T-helper 9 cell (primary cell): ENCODE measurements at places on chromosomes 7 and 10.

- no peak for DNase-seq
Observed at GRCh38 chr7:155351120-155351870, 53.6 kb downstream of the INSIG1 start.

DNA sequence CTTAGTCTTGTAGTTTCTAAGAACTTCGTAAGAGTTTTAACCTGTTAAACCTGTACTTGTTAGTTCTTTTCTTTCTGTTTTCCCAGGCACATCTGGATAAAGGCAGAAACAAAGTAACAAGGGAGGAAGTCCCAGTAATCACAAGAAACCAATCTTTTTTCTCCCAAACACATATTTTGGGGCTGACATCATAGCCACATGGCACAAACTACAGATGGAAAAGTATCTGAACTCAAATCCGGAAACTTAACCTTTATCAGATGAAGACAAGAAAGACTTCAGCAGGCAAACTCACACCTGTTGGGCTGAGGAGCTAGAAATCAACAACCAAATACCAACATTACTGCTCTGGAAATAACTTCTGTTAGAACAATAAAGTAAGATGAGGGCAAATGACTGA is 67.1 kb downstream of the CUBN start:
- DNase-seq: no peak

DNA sequence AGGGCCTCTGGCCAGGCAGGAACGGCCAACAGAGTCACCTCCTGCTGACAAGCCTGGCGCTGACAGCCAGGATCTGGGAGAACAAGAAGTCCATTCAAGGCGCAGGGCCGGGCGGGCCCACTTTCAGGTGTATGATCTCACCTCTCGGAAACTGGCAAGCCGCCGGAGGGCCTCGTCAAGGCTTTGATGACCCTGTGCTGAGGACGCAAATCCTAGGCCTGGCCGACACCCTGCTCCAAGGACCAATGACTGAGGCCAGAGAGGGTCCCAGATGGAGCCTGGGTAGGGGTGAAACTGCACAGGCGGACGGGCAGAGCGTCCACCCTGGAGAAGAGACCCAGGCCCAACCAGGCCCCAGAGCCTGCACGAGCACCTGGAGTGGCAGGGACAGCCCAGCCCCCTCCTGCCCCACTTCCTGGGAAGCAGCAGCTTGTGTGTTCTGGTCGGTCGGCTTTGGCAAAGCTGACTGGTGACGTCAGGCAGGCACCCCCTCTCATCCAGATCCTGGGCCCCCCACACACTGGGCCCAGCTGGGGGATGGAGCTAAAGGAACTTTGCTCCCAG is 30.6 kb downstream of the MYL10 start:
- DNase-seq: no peak

GRCh38 chr10:36669615-36670352 is 455.6 kb upstream of the ANKRD30A start:
- DNase-seq: no peak

- DNase-seq: no peak
Observed at GRCh38 chr7:95501261-95501832, 15.6 kb downstream of the ASB4 start.

DNA sequence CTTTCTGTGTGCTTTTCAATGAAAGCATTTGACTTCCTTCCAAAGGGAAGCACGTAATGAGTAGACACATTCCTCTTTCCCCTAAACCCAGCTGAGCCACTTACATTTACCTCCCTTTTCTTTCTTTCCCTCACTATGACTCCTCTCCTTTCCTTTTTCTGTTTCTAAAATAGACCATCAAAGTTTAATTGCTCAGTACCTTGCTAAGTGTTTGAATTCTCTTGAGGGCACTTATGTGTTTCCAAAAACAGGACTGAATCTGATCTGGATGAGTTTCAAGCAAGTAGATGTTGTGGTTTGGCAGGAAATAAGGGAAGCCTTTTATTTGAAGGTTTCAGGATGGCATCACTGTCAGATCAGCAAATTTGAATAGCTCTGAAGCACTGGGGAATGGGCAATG is 396.2 kb downstream of the REEP3 start:
- DNase-seq: no peak

- DNase-seq: no peak
Observed at GRCh38 chr7:50422858-50423257, 27.3 kb downstream of the FIGNL1 start.

- no peak for DNase-seq
Observed at GRCh38 chr7:124497176-124497575, 268.4 kb downstream of the GPR37 start.

GRCh38 chr10:33189363-33189762 is 145.1 kb downstream of the NRP1 start:
- DNase-seq: no peak

DNA sequence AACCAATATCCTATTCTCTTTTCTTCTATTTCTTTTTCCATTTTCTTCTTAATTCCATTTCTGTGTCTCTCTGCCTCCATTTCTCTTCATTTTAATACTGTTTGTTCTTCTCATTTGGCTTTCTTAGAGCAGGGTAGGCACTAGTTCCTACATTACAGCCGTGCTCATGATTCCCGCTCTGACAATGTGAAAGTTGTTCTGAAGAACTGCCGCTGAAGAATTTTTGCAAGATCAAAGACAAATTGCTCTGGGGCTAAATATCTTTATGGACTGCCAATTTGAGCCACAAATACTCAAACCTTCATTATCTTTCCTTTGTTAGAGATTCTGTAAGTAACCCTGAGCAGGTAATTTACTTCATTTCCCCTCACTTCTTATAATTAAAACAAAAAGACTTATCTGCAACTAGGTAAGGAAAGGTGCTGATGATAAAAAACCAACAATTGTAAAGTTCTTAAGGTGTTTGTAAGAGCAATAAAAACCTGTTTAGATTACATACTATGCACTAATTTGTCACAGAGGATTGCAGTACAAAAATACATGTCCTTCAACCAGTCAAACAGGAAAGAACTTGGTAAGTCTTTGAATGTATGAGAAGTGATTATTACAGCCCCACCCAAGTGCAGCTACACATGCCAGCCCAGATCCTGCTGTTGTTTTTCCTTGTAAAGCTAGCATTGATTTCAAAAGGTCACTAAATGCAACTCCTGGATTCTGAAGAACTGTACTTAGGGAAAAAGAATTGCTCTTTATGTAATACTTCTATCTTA is 127.5 kb downstream of the COL28A1 start:
- no peak for DNase-seq

- no peak for DNase-seq
Observed at GRCh38 chr10:124126145-124126982, 33.0 kb upstream of the CHST15 start.

DNA sequence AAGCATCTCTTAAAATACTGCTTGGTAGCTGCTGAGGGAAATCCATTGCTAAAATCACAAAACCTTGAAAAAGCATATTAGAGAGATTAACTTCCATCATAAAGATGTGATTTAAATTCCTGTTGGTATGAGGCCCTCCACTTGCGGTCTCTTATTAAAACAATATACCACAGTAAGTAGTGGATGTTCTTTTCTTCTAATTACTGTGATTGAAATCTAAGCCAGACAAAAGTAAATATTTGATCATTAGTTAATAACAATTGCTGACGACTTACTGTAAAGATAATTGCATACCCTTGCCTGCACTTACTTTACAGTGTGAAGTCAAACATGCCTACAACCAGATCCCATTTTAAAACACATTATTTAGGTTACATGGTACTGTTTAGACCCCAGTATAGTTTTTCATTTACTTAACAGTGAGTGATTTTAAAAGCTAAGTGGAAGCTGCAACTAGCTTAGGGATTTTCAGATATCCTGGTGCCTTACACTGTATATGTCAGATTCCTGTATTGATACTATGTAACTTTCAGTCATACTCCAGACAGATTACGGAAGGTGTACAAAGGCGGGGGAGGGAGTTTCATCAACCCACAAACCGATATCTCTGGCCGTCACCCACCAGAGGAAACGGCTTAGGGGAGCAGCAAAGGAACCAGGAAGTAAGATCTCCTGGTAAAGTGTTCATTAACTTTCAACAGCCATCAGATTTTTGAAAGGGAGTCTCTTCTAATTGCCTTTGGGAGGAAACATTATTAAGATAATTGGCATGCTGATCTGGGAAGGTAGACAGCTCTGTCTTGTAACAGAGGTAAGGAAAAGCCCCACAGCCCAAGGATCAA is 986 bp downstream of the NRP1 start:
- DNase-seq: no peak

DNA sequence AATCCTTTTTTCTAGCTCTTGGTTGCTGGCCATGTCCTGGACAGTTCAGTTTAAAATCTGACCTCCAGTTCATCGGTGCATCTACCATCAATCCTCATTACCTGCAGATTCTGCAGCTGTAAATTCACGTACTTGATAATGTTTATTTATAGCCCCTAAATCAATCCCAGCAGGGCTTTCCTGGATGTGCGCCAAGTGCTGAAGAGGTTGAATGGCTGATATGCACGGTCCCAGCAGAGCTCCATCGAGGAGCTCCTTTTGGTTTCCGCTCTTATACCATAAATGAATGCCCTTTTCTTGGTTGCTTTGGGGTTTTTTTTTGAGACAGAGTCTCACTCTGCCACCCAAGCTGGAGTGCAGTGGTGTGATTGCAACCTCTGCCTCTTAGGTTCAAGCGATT is 91.2 kb upstream of the CCZ1B start:
- no peak for DNase-seq

DNA sequence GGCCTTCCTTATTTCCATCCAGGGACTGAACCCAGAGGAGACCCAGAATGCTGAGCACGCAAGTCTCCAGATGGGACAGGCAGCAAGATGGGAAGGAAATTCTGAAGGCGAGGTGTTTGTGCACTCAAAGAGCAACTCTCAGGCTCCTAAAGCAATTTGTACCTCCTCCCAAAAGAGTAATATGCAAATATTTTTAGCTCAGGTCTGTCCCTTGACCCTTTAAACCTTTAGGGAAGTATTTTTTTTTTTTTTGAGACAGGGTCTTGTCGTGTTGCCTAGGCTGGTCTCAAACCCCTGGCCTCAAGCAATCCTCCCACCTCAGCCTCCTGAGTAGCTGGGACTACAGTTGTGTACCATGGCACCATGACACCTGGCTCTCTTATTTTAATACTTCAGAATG is 8.4 kb downstream of the RP9 start:
- no peak for DNase-seq

DNA sequence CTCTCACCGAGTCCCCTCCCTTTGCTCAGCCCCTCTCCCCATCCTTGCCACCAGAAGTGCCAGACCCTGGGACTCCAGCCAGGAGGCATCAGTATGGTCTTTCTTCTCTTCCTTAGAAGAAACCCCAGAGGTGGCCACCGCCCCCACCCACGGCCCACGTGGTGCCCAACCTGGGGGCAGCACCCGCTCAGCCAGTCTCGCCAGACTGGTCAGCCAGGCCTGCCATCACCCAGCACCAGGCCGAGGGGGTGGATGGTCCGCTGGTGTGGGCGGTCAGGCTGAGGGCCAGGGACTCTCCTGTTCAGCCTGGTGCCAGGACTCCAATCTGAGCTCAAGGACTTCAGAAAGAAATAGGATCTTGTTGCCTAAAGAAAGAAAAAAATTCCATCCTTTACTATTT is 5.8 kb upstream of the CLDN4 start:
- DNase-seq: no peak

DNA sequence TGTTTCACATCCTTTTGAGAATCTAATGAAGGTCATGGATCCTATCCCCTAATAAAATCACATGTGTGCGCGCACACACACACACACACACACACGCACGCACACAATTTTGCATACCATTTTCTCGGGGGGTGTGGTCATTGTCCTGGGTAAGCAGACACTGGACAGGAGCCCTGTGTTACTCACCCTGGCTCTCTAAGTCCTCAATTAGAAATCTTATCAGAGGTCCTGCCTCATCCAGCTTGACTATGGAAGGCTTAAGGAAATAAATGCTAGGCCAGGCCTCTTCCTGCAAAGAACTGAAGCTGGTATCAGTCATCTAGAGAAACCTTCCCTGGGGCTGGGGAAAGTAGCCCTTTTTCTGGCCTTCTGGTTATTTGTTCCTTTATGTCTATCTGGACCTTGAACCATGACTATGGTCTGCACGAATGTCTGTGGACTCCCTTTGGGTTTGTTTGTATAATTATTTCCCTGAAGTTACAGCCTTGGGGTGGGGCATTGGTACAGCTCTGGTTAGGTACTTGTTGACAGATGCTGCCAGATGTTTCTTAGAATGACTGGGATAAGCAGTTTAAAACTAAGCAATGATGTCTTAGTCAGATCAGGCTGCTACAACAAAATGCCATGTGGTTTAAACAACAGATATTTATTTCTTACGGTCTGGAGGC is 208.5 kb downstream of the CCDC3 start:
- no peak for DNase-seq

- no peak for DNase-seq
Observed at GRCh38 chr10:117801691-117802090, 245.1 kb downstream of the RAB11FIP2 start.

DNA sequence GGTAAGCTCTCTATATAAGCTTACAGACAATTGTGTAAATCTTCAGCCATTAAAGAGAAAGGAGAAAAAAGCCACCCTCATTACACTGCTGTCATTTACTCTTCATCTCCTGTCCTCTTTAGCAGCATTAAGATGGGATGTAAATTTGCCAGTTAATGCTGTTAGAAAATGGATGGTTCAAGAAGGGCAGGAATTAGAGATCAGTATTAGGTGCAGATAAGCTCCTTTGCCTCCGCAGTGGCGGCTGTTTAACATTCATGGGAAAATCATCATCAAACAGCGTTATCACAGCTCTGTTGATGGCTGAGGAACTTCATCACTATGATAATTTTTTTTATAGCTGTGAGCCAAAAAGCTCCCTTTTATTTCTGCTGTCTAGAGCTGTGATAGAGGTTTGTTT is 61.8 kb upstream of the FAM204A start:
- DNase-seq: no peak

- DNase-seq: no peak
Observed at GRCh38 chr10:119166564-119166963, 1.1 kb upstream of the SFXN4 start.

- no peak for DNase-seq
Observed at GRCh38 chr10:50523357-50523756, 100.4 kb downstream of the SGMS1 start.

DNA sequence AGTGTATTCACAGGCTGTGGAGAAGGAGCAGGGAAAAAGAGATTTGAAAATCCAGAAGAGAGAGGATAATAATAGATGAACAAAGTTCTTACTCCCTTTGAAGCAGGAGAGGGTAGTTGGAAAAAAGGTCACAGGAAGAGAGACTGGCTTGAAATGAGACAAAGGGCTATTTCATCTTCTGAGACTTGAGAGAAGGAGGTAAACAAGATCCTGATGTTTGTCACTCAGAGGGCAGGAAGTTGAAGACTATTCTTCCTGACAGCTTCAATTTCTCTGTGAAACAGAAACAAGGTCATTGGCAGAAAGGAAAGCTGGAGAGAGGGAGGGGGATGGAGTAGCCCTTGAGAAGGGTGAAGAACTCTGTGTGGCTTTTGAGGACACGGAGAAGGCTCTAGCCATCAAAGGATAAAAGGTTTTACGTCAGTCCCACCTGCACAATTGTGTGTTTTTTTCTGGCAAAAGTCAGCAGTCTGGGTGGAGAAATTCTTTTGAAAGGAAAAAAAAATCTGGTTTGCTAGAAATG is 216.1 kb upstream of the STEAP4 start:
- no peak for DNase-seq

GRCh38 chr7:114026486-114027089 is 107.8 kb upstream of the PPP1R3A start:
- DNase-seq: no peak

GRCh38 chr7:38413784-38414183 is 140.3 kb upstream of the TARP start:
- no peak for DNase-seq
